ENCODE measurements at places on chromosomes 5 and 9.

- DNase-seq: no peak
These were observed 191.3 kb upstream of the NREP start for GRCh38 chr5:111948092-111948841.

- peak; percentile 28 for DNase-seq
These were observed 121.8 kb upstream of the ELL2 start for GRCh38 chr5:96083361-96083881.

GRCh38 chr5:157518963-157519362 lies 56.6 kb downstream of the ADAM19 start:
- DNase-seq: no peak

DNA sequence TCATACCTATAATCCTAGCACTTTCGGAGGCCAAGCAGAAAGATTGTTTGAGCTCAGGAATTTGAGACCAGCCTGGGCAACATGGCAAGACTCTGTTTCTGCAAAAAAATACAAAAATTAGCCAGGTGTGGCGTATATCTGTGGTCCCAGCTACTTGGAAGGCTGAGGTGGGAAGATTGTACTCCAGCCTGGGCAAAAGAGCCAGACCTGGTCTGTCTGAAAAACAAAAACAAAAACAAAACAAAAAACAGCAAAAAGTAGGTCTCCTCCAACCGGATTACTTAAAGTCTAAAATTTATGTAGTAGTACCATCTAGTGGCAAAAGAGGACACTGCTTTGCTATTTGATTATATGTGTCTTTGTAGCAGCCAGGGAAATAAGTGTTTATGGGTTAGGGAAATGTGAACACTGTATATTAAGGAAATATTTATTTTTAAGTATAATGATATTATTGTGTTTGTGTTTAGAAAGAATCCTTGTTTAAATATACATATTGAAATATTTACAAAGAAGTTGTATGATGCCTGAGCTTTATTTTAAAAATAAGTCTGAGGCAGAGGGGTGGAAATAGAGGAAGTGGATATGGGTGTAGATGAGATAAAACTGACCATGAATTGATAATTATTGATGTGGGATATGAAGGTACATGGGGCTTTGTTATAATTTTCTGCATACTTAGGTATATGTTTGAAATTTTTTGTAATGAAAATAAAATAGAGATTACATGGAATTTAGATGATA lies 20.0 kb downstream of the APC start:
- DNase-seq: peak; percentile 75

DNA sequence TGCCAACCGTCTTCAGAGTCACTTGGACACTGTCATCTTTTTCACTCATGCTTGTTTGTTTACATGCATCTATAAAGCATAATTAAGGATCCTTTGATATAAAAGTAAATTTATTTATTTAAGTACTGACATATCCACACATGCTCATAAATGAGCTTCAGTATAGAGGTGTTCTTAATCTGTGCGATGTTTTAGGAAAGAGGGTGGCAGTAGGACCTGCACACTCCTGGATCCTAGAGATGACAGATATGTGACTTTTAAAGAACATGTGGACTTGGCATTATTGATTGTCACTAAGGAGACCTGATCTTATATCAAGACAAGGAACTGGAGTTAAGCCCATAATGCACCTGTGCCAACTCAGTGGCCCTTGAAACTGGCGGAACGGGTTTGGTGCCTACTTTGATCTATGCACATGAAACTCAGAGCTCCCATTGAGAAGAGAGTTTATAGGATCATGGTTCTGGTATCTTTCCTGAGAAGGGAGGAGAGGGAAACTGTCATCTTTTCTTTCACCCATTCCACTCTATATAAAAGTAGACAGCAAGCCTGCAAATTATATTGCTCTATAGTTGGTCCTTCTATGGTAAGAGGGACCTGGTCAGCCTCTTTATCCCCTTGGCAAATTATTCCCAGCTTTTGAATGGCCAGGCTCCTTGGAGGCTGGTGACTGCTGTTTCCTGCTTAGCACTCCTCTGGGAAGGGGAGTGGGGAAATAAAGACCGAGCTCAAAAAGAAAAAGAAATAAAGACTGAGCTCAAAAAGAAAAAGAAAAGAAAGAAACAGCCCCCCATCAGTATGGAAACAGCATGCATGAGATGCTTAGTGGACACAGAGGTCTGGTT lies 57.8 kb upstream of the LIFR start:
- DNase-seq: no peak

GRCh38 chr5:19608444-19609002 lies 379.5 kb downstream of the CDH18 start:
- no peak for DNase-seq

GRCh38 chr5:92769978-92770377 lies 811.0 kb downstream of the NR2F1-AS1 start:
- no peak for DNase-seq

GRCh38 chr9:113548221-113549041 lies 84.9 kb downstream of the RGS3 start:
- peak; percentile 26 for DNase-seq

DNA sequence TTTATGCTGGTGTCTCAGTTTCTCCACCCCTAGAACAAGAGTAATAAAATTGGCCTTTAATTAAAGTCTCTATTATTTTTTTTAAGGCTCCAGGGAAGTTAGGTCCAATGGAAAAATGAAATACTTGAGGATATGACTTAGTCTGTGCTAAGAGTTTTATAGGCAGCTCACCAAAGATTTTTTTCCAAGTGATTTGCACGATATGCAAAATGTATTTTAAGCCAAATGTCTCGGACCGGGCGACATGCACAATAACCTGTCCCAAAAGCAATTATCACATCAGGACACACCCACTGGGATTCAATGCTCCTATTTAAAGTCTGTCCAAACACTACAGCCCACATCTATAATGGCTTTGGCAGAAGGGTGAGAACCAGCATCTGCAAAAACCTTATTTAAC lies 136.1 kb upstream of the ANKH start:
- DNase-seq: no peak

DNA sequence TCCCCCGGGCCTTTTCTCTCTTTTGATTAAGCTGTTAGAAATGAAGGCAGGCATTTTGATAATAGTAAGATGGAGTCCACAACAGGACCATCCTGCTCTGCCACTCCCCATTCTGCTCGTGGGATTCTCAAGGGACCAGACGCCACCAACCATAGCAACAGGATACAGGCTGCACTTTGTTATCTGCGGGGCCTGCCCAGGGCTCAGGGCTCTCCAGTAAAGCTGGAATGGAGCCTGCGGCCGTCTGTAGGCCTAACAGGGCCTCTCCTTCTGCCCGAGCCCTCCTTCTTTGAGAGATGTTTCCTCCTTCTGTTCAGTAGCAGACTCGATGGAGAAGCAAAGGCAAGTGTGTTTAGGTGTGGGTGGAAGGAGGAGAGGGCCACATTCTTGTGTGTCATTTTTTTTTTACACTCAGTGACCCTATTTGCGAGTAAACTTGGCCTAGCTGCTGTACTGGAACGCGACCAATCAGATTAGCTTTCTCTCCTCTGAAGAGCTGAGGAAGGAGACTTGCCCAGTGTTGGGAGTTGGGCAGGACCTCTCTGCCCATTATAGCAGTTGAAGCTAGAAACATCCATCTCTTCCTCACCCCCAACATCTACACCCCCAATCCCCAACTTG lies 8.9 kb upstream of the EPB41L4B start:
- DNase-seq: no peak

DNA sequence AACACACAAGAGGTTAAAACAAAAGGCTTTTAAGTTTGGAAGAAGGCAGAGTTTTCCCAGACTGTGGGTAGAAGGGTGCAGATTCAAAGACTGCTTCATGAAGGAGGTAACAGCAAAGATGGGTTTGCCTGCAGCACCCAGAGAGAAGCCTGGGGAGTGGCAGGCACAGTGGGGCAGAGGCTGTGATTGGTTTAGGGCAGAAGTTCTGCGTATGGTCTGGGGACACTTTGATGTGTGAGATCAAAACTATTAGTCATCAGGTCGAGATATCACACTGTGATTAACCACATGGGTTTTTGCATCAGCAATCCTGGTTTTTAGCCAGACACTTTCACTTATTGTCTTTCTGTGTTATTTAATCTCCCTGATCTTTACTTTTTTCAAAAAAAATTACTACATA lies 188.8 kb upstream of the GLRA1 start:
- DNase-seq: no peak

GRCh38 chr9:92671323-92671722 lies 1.4 kb upstream of the IPPK start:
- DNase-seq: peak; percentile 4

GRCh38 chr9:108134486-108135128 lies 645.0 kb upstream of the KLF4 start:
- no peak for DNase-seq

DNA sequence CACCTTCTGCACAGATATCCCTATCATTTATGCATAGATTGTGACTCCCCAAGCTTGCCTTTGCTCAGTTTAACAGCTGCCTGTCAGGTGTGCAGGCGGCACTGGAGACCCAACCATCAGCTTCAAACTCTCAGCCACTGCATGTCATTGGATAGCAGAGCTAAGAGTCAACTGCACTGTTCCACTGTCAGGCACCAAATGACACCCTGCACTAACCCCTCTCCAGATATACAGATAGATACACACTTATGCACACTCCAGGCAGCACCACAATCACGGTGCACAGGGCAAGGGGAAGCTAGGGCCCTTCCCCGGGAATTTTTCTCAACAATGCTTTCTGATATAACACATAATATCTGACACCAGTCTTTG lies 142.3 kb downstream of the BNC2 start:
- DNase-seq: no peak

GRCh38 chr9:129481810-129482511 lies 138.9 kb downstream of the C9orf50 start:
- DNase-seq: no peak

GRCh38 chr5:121164632-121165031 lies 687.0 kb upstream of the FTMT start:
- no peak for DNase-seq

DNA sequence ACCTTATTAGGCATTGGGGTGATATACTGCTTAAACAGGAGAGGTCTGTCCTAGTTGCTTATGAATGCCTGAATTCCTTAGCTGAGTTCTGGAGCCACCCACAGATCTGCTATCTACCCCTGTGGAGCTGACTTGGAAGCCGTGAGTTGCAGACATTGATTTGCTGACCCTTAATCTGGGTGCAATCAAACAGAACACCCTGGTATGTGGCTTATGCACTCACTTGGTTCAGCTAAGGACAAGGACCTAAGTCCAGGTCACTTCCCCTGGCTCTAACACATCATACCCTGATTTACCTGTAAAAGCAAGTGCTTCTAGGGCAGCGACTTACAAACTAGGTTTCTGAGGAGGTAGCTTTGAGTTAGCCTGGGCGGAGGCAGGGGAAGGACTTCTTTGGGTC lies 41.6 kb upstream of the TLR4 start:
- DNase-seq: no peak

GRCh38 chr5:1443991-1444360 lies 1.3 kb downstream of the SLC6A3 start:
- DNase-seq: no peak

GRCh38 chr9:110898358-110898757 lies 139.9 kb downstream of the LPAR1 start:
- DNase-seq: no peak

GRCh38 chr5:109350537-109351270 lies 59.1 kb downstream of the PJA2 start:
- no peak for DNase-seq

DNA sequence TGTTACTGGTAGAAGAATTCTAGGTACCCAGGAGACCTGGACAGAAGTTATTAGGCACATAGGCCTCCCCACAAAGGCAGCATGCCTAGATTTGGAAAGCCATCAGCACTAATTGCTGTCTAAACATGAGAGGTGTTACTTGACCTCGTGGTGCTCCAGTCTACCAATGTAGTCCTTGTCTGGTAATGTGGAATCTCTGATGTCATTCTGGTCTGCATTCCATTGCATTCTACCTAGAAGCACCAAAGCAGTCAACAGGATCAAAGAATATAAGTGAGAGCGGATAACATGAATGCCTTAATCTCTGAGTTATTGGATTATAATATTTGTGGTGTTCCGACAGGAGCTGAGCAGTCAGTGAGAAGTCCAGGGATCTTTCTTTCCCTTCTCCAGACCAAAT lies 175.2 kb downstream of the PSAT1 start:
- DNase-seq: no peak

Measured in inflammatory macrophage treated with lipopolysaccharide for 4 hours (primary cell).